ENCODE measurements at places on chromosomes 1 and 21. TPM values are rescaled to one million over a fixed set of nuclear protein-coding genes. Genes with fewer than 3 reads are reported as not detected.

The LGALS8 gene
- total RNA-seq: 36.4 TPM

The FAM72D gene
- total RNA-seq: 8.3 TPM

The AMY1C gene
- total RNA-seq: not detected

- no peak for DNase-seq
These were observed 9.0 kb downstream of the DDX59 start for GRCh38 chr1:200660719-200661118.

- DNase-seq: no peak
These were observed 28.1 kb downstream of the DAP3 start for GRCh38 chr1:155717041-155717440.

GRCh38 chr1:93571623-93572310, 109.9 kb downstream of the BCAR3 start:
- no peak for DNase-seq

DNA sequence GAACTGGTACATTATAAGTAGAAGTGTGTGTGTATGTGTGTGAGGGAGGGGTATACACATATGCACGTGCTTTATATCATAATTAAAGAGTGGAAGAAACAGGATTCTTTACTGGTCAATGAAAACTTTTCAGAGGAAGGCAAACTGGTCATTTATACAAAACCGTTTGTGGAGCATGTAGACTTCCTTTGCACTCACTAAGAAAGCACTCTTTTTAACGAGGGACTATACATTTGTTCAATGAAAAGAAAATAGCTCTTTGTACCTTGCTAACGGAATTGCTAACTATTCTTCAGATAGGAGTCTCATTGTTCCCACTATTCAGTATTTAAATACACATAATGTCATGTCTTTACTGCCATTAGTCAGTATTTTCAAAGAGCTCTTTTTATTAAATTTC, 219.3 kb downstream of the ST6GALNAC3 start:
- DNase-seq: no peak

GRCh38 chr1:219189021-219189824, 15.5 kb downstream of the LYPLAL1 start:
- no peak for DNase-seq

- DNase-seq: no peak
These were observed 21.5 kb upstream of the DDOST start for GRCh38 chr1:20682571-20683236.

- peak; percentile 60 for DNase-seq
These were observed 245.3 kb upstream of the CSF3R start for GRCh38 chr1:36728051-36728450.

GRCh38 chr1:88293691-88294190, 390.3 kb upstream of the PKN2 start:
- DNase-seq: no peak

DNA sequence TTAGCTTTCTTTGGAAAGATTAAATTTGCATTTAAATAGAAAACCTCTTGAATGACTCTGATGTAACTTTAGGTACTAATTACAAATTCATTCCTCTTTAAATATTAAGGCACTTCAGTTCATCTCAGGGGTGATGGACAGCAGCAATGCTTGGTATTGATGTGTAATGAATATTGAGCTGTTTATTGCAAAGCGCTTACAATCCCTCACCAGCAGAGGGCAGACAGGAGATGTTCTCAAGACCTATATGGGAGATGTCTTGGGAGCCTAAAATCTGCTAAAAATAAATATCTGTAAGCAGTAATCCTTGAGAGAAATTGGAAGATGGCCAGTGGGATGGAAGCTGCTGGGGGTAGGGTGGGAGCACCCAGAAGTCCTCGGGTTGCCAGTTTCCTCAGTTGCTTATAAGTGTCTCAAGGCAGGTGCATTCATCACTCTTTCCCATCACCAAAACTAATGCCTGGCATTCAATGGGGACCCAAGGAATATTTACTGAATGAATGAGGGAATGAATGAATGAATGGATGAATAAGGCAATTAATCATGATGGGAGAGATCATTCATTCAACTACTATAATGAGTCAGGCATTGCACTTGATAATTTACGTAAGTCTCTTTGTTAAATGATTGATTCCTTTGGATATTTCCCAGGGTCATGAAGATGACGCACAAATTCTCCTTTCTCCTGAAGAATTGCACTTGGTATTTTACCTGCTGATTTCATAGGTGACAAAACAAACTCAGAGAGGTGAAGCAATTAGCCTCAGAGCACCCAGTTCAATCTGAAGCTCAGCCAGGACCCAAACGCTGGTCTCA, 2.3 kb downstream of the KLHDC8A start:
- peak; percentile 43 for DNase-seq

DNA sequence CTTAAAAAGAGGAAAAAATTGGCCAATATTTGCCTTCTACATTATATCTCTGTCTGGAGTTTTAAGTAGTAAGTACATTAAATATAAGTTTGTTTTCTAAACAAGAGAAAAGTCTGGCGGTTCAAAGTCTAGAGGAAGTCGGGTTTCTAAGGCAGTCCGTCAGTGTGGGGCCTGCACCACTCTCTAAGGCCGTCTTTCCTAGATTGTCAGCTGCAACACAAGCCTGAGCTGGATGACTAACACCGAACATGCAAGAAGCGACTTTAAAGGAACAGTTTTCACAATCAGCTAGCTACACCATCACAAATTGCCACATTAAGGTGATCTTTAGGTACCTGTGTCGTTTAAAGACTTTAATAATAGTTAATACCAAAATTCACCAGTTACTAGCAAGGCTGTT, 19.6 kb downstream of the CCSAP start:
- DNase-seq: no peak
